NAMALWA (cell line): ENCODE measurements at places on chromosomes 6 and 20.

GRCh38 chr6:148239215-148239614, 103.4 kb upstream of the SASH1 start:
- no peak for DNase-seq

- no peak for DNase-seq
These were observed 45.7 kb downstream of the SOBP start for GRCh38 chr6:107535626-107536025.

DNA sequence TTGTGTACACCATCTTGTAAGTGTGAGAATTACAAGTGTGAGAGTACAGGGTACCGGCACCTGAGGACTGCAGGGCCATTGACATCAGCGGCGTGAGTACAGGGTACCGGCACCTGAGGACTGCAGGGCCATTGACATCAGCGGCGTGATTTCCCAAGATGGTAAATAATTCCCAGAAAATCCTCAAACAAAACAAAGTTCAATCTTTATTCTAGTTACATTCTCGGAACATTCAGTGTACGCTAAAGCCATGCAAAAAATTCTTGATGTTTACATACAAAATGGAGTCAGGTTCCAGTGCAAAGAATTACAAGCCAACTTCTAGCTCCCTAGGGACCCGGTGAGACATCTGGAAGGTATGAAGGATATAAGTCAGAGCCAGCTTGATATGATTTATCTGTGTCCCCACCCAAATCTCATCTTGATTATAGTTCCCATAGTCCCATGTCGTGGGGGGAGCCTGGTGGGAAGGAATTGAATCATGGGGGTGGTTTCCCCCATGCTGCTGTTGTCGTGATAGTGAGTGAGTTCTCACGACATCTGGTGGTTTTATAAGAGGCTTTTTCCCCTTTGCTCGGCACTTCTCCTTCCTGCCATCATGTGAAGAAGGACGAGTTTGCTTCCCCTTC, 172.7 kb downstream of the TTLL2 start:
- no peak for DNase-seq

DNA sequence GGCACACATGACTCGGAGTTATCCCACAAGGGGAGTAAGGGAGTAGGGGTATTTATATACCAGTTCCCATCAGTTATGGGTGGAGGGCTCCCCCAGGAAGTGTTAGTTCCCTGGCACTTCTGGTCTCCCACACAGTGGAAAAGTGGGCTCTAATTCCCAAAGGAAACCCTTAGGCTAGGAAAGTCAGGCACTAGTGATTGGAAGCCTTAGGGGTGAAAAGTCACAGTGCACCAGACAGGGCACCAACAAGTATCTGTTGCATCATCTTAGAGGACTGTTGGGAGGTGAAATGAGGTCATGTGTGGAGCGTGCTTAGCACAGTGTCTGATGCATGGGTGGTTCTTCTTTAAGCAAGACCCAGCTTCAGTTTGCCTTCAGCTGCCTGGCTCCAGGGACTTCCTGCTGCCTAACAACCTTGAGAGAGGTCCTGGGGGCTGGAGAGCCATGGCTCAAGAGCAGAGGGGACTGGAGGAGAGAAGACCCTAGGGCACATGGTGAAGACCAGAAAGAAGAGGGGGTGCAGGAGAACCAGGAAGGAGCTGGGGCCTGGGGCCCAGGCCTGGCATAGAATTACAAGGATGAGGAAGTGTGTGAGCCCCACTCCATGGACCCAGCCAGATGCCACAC, 7.5 kb upstream of the FOXP4 start:
- peak; percentile 57 for DNase-seq

GRCh38 chr20:37207171-37207570, 27.8 kb upstream of the MROH8 start:
- DNase-seq = no peak

- DNase-seq = no peak
These were observed 15.3 kb downstream of the PRDM1 start for GRCh38 chr6:106101466-106101865.

DNA sequence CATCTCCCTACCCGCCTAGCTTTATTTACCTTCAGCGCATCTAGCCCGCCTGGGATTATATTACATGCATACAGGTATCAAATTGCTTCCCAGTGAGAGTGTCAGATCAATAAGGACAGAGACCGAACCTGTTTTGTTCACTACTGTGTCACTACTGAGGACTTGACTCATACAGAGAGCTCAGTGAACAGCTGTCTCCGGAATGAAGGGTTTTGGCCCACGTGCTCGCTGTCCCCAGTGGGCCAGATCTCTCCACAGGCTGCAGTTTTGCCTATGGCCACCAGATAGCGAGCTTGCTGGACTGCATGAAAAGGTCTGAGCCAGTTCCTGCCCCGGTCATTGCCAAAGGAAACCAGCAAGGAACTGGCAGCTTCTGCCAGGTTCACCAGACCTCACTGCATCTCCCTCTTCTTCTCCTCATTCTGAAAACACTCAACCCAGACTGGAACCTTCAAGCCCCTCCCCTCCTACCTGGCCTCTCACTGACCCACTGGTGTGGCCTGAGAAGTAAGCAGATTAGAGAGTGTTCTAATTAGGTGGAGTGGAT, 150.8 kb downstream of the ZMYND8 start:
- DNase-seq = peak; percentile 54

- no peak for DNase-seq
These were observed 382.4 kb upstream of the MMS22L start for GRCh38 chr6:97665446-97665845.

GRCh38 chr20:62446481-62446880, 19.1 kb upstream of the RBBP8NL start:
- no peak for DNase-seq

- DNase-seq = no peak
These were observed 156.1 kb downstream of the UBE3D start for GRCh38 chr6:82909551-82909950.

DNA sequence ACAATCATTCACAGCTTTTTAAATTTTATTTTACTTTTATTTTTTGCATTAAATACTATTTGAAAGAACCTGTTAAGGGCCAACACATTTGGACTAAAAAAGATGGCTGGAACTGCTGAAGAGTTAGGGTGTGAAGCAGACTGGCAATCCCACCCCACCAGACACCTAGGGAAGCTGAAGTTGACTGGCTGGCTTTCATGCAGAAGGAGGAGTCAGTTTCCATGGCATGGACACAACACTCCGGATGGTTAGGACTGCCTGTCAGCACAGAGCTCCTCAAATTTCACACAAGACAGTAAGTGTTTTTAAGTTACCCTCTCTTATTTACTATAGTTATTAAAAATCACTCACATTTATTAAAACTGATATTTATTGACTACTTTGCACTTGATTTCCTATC, at the start of gene ANKRD66:
ANKRD66 (plus strand) TSS at position 238 of the 400 bp plus-strand sequence. CDS start 5,016 bp downstream, outside the sequence.
- no peak for DNase-seq

GRCh38 chr20:38275815-38276550, 15.4 kb upstream of the KIAA1755 start:
- peak; percentile 15 for DNase-seq

- no peak for DNase-seq
These were observed 123.7 kb downstream of the MRPL14 start for GRCh38 chr6:44003345-44004061.

DNA sequence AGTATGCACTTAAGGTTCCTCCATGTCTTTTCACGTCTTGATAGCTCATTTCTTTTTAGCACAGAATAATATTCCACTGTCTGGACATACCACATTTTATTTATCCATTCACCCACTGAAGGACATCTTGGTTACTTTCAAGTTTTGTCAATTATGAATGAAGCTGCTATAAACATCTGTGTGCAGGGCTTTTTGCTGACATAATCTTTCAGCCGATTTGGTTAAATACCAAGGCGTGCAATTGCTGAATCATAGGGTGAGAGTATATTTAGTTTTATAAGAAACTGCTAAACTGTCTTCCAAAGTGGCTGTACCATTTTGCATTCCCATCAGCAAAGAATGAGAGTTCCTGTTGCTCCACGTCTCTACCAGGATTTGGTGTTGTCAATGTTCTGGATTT, 44.9 kb upstream of the PHACTR2 start:
- DNase-seq = no peak

- no peak for DNase-seq
These were observed 12.9 kb downstream of the PARD6B start for GRCh38 chr20:50744143-50744792.

GRCh38 chr6:72783666-72784065, 161.8 kb downstream of the KCNQ5 start:
- DNase-seq = no peak
